ENCODE measurements at places on chromosomes 3 and 15.

- no peak for DNase-seq
Observed at GRCh38 chr3:188700501-188700900, 471.3 kb upstream of the TPRG1 start.

GRCh38 chr15:43376017-43376705, 5.3 kb downstream of the TUBGCP4 start:
- no peak for DNase-seq

DNA sequence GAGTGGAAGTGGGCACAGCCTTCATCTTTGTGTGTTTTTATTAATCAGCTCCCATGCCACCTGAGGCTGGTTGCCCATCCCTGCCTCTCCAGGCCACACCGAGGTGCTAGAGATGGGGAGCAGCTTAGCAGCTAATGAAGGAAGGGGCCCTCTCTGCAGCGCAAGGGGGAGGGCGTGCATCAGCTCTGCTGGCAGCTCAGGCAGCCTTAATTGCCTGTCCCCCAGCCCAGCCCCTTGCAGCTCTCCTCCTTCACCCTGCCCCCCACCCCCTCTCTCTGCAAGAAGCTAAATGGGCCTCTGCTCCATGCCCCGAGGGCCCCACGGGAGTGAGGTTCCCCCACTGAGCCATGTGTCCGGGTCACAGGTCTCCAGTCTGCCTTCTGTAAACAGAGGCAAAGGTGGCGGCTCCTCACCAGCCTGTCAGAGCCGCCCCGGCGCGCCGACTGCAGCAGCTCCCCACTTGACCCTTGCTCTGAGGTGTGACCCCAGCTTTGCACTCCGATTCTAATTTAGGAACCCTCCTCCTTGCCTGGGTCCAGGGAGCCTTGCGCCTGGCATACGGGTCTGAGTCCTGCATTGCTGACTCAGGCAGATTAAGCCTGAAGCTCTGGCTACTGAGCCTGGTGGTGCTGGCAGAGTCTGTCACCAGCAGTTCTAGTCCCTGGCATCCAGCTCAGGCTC, 27.9 kb upstream of the NTRK3 start:
- no peak for DNase-seq

DNA sequence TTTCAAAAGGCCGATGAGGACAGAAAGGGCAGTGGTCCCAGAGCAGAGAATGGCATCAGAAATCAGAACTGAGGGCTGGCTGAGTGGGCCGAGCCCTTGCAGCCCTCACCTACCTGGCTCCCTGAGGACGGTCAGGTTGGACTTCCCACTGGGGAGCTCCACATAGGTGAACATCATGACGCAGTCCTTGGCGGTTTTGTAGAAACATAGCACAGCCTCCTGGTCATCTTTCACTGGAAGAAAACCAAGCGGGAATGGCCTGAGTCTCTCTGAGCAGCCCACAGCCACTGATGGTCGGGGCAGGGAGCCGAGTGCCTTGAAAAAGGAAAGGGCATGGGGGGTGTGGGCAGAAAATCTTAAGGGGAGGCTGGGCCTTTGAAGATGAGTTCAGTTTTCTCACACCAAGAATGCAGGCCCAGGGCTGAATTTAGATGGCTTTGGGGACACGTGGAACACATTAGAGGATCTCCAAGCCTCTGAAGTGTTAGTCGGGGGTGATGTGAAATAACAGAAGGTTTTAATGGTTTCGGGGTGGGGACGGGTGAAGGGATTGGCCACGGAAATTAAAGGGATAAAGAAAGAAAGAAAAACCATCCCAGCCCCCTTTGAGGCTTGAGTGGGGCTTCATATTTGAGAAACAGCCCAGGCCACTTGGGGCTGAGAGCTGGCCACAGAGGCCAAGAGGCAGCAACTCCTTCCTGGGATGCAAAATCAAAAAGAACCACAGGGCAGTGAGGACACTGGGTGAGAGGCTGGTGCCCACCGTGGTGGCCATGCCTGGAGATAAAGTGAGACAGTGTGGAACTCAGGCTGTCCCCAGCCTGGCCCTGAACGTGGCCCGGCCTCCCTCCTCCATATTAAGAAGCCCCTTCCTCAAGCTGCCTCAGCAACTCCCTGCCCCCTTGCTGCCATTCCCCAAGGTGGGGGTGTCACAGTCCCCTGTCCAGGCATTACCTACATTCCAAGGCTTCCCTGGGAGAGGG, 36.2 kb downstream of the UMPS start:
- no peak for DNase-seq

- DNase-seq = no peak
Observed at GRCh38 chr3:145246291-145246690, 914.7 kb downstream of the PLOD2 start.

DNA sequence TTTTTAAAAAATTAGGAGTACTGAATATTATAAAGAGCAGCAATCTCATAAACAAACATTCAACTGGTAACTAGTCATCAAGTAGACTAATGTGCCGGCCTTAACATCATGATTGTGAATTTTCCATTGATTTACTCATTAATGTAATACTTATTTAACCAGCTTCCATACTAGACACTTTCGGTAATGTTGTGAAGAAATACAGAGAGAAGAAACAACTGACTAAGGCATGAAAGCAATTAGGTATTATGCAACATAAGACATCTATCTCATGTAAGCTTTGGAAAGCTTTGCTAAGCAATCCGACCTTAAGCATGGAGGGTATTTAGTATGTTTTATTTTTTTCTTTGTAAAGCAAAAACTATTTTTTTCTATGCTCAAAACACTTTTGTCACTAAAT, 108.0 kb downstream of the IL1RAP start:
- no peak for DNase-seq

All from NCI-H446 (cell line).